NCI-H748 treated with DMSO at 0.1 percent for 48 hours (cell line): ENCODE measurements at places on chromosomes 2 and 18.

GRCh38 chr2:9315280-9315847 is 108.0 kb downstream of the ITGB1BP1 start:
- no peak for DNase-seq

- no peak for DNase-seq
Measured at GRCh38 chr2:129752176-129752575, 227.3 kb upstream of the RAB6C start.

- no peak for DNase-seq
Measured at GRCh38 chr18:8751692-8752091, 46.3 kb downstream of the MTCL1 start.

DNA sequence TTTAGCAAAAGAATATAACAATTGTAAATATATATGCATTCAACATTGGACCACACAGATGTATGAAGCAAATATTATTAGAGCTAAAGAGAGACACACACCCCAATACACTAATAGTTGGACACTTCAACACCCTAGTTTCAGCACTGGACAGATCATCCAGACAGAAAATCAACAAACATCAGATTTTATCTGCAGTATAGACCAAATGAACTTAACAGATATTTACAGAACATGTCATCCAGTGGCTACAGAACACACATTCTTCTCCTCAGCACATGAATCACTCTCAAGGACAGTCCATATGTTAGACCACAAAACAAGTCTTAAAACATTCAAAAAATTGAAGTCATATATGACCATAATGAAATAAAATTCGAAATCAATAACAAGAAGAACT is 22.1 kb upstream of the EVA1A start:
- DNase-seq, result no peak

DNA sequence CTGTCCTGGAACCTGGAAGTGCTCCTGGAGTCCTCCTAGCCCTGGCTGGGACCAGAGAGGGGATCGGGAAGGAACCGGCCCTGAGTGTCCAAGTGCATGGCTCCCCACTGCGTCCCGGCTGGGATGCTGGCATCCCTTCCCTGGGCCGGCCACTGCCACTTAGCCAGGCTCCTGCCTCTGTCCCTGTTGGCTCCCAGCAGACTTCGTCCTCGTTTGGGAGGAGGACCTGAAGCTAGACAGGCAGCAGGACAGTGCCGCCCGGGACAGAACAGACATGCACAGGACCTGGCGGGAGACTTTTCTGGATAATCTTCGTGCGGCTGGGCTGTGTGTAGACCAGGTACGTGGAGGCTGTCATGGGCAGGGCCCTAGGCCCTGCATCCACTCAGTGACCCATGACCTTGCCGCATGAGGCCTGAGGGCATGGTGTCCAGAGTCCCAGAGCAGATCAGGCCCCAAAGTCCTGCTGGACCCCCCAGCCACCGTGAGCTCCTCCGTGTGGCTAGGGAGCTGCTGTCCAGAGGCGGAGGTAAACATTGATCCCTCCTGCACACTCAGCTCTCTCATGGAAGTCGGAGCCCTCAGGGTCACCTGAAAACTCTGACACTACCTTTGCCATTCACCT is 7.1 kb downstream of the ANO7 start:
- no peak for DNase-seq

DNA sequence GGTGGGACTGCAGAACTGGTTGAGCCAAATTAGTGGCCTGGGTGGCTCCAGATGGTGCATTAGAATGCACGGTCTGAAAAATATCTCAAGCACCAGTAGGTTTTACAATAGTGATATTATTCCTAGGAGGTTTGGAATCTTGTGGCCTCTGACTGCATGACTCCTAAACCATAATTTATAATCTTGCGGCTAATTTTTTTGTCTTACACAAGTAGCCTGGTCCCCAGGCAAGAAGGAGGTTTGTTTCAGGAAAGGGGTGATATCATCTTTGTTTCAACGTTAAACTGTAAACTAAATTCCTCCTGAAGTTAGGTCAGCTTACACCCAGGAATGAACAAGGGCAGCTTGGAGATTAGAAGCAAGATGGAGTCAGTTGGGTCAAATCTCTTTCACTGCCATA is 98.9 kb upstream of the ARL4C start:
- DNase-seq, result no peak

GRCh38 chr2:208671284-208671683 is 264.7 kb downstream of the PTH2R start:
- DNase-seq, result no peak

GRCh38 chr2:32752952-32753351 is 125.1 kb downstream of the TTC27 start:
- DNase-seq, result no peak

- no peak for DNase-seq
Measured at GRCh38 chr18:25473008-25473407, 121.0 kb upstream of the ZNF521 start.

- DNase-seq, result no peak
Measured at GRCh38 chr2:3536682-3537632, 17.6 kb upstream of the ADI1 start.

- no peak for DNase-seq
Measured at GRCh38 chr2:199757233-199757870, 93.6 kb downstream of the FTCDNL1 start.
